ENCODE measurements at places on chromosomes 7 and 10.

DNA sequence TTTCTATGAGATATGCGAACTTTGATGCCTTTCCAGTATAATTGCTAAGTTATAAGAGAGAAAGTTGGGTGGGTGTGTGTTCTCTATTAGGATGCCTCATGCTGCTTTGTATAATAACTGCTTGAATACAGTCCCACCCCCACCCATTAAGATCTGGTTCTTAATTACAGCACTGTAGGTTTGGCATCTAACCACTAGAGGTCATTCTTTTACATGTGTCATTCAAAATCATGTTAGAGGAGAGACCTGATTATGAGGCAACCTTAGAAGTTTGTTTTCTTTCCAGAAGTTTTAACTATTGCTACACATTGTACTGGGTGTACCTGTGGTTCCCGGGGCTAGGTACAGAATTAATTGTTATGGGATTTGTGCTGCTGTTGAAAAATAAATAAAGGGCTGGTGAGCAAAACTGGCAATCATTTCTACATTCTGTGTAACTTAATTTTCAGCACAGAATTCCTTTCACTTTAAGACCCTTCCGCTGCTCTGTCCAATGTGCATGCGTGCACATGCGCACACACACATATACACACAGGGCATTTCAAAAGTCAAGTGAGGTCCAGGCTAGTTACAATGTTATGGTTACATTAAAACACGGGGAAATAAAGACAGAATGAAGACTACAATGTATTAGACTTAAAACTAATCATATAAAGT lies 1156.3 kb downstream of the SORCS3 start:
- peak; percentile 14 for DNase-seq

- peak; percentile 9 for DNase-seq
Measured at GRCh38 chr10:132904181-132904813, 38.1 kb downstream of the CFAP46 start.

- DNase-seq, result no peak
Measured at GRCh38 chr7:78090616-78091015, 292.0 kb downstream of the PHTF2 start.

DNA sequence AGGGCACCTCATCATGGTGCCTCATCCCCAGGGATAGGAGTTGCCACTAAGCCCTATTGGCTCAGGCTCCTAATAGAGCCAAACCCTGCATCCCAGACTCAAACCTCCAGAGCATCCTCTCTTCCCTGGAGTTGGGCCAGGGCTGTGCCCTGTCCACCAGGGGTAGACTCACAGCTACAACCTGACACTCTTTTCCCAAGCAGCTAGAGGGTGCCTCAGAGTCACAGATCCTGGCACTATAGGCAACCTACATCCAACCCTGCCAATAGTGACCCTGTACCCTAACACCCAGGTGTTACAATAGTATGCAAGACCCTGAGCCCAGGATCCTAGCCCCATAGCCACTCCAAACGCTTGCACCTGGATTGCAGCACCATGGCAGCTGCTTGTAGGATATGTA lies 64.0 kb upstream of the PLA2G12B start:
- DNase-seq, result no peak

GRCh38 chr7:27513885-27514284 lies 148.8 kb downstream of the HIBADH start:
- DNase-seq, result no peak

Measured in CD4-positive, alpha-beta T cell treated with Interleukin-12 subunit alpha and Interleukin-12 subunit beta, for 1 hour (primary cell).